ENCODE measurements at places on chromosomes 7 and 10. TPM values are rescaled to one million over a fixed set of nuclear protein-coding genes. Genes with fewer than 3 reads are reported as not detected.

GRCh38 chr10:21675157-21675796, 141.2 kb downstream of the MLLT10 start:
- peak; percentile 14 for DNase-seq
- H3K36me3 ChIP-seq = peaks cover 11% of the 10 kb centered on the region
- H3K27ac ChIP-seq = no peak overlapping the region
- H3K27me3 ChIP-seq = no peaks in the 10 kb centered on the region
- H3K4me3 ChIP-seq = no peak overlapping the region

GRCh38 chr7:112869111-112869774, 79.0 kb upstream of the TMEM168 start:
- H3K4me3 ChIP-seq = no peak overlapping the region
- peak; percentile 32 for DNase-seq
- no peaks in the 10 kb centered on the region for H3K4me1 ChIP-seq

GRCh38 chr7:40133561-40134427, 628 bp downstream of the MPLKIP start:
- H3K36me3 ChIP-seq = no peaks in the 10 kb centered on the region
- no peak for DNase-seq
- H3K27me3 ChIP-seq = no peaks in the 10 kb centered on the region
- H3K4me1 ChIP-seq = peaks cover 19% of the 10 kb centered on the region

DNA sequence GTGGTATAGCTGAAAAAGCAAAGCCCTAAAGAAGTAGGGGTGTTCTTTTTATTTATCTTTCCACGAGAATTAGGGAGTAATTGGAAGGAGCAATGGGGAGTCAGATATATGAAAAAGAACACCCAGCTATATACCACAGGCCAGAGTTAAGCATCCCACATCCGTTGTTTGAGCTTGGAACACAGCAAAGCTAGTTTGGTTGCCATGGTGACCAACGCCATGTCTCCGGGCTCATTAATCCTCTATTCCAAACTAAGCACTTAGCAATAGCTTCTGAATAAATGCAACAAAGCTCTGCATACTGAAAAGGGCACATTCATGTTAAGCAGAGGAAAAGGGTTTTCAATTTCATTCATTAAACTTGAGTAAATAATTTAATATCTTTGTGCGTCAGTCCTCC, 23.5 kb downstream of the ASB4 start:
- H3K4me3 ChIP-seq = no peak overlapping the region
- no peaks in the 10 kb centered on the region for H3K27me3 ChIP-seq
- H3K4me1 ChIP-seq = no peaks in the 10 kb centered on the region
- H3K36me3 ChIP-seq = no peaks in the 10 kb centered on the region

DNA sequence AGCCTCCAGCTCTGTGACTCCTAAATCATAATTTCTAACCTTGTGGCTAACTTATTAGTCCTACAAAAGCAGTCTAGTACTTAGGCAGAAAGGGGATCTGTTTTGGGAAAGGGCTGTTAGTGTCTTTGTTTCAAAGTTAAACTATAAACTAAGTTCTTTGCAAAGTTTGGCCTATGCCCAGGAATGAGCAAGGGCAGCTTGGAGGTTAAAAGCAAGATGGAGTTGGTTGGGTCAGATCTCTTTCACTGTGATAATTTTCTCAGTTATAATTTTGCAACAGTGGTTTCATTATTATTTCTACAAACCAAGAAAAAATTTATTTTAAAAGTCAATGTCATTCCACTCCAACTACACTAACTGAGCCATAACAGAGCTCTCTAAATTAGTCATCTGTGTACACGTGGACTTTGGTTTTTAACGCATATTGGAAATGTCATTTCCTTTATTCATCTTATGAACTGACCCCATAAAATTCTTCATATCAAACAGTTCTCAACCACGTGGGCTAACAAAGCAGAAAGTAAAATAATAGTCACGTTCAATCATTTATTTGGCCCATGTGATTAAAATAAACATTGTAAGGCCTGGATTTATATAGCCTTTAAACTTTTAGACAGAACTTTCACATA, 143.2 kb upstream of the C7orf33 start:
- H3K27me3 ChIP-seq = no peaks in the 10 kb centered on the region
- no peak overlapping the region for H3K27ac ChIP-seq
- H3K4me1 ChIP-seq = no peaks in the 10 kb centered on the region
- no peak overlapping the region for H3K4me3 ChIP-seq

GRCh38 chr7:39228946-39229345, 251.2 kb downstream of the POU6F2 start:
- H3K4me1 ChIP-seq = no peaks in the 10 kb centered on the region
- H3K36me3 ChIP-seq = no peaks in the 10 kb centered on the region
- H3K4me3 ChIP-seq = no peak overlapping the region
- H3K27ac ChIP-seq = no peak overlapping the region
- no peak for DNase-seq
- no peaks in the 10 kb centered on the region for H3K27me3 ChIP-seq

DNA sequence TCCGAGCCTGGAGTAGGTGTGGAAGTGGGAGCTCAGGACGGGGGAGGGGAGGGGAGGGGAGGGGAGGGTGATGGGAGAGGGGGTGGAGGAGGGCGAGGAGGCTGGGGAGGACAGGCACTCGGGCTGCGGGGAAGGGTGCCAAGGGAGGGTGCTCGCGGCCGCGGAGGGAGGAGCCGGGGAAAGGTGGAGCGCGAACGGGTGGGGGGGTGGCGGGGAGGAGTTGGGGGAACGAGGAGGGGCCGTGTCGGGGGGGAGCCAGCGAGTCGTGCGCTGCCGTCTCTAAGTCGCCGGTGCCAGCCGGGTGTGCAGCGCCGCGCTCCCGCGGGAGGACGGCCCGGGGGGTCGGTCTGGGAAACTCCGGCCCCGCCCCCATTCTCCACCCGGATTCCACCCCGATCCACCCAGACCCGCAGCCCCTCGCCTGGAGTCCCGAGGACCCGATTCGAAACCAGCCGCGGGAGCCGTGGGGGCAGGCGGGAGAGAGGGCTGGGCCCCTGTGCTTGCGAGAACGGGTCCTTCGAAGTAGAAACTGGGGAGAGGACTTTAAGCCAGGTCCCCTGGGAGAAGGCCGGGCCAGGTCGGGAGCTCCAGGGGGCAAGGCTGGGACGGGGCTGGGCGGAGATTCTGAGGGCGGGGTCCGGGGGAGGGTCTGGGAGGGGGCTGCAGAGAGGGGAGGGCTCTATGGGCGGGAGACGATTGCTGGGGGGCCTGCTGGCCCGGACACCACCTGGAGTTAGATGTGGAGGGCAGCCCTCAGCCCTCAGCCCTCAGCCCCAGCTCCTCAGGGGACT, at the start of gene ZNF467:
ZNF467 (minus strand) TSS at position 143 of the 791 bp plus-strand sequence. CDS start 2,556 bp downstream, outside the sequence.
- no peaks in the 10 kb centered on the region for H3K36me3 ChIP-seq
- peak within 1 kb of the TSS; percentile 64 for H3K4me3 ChIP-seq
- no peak within 1 kb of the TSS for H3K27ac ChIP-seq
- H3K4me1 ChIP-seq = peaks cover 2% of the 10 kb centered on the region

DNA sequence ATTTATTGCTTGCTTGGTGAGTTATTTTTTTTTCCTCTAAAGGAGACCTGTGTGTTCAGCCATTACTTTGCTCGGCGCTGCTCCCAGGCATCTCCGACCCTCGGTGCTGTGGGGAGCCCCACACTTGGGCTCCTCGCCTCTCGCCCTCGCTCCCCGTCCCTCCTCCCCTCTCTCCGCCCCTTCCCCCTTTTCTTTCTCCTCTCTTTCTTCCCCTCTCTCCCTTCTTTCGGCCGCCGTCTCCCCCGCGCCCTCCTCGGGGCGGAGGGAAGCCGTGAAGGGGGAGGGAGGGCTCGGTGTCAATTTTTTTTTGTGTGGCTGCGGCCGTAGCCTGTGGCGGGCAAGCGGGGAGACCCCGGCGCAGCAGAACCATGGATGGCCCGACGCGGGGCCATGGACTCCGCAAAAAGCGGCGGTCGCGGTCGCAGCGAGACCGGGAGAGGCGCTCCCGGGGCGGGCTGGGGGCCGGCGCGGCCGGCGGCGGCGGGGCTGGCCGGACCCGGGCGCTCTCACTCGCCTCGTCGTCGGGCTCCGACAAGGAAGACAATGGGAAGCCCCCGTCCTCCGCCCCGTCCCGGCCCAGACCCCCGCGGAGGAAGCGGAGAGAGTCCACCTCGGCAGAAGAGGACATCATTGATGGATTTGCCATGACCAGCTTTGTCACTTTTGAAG, 1.1 kb downstream of the AUTS2 start:
- no peak for DNase-seq
- H3K36me3 ChIP-seq = no peaks in the 10 kb centered on the region
- H3K4me1 ChIP-seq = peaks cover 25% of the 10 kb centered on the region
- no peak overlapping the region for H3K27ac ChIP-seq
- peak overlapping the region; percentile 95 for H3K4me3 ChIP-seq

GRCh38 chr10:69716711-69717560, 84.8 kb upstream of the COL13A1 start:
- H3K36me3 ChIP-seq = no peaks in the 10 kb centered on the region
- DNase-seq = peak; percentile 46
- H3K4me3 ChIP-seq = no peak overlapping the region
- no peaks in the 10 kb centered on the region for H3K27me3 ChIP-seq
- no peak overlapping the region for H3K27ac ChIP-seq
- H3K4me1 ChIP-seq = no peaks in the 10 kb centered on the region

GRCh38 chr7:27745064-27745583, 5.2 kb downstream of the TAX1BP1 start:
- H3K27me3 ChIP-seq = no peaks in the 10 kb centered on the region
- H3K4me1 ChIP-seq = peaks cover 10% of the 10 kb centered on the region
- H3K4me3 ChIP-seq = no peak overlapping the region
- peaks cover 13% of the 10 kb centered on the region for H3K36me3 ChIP-seq
- no peak for DNase-seq

DNA sequence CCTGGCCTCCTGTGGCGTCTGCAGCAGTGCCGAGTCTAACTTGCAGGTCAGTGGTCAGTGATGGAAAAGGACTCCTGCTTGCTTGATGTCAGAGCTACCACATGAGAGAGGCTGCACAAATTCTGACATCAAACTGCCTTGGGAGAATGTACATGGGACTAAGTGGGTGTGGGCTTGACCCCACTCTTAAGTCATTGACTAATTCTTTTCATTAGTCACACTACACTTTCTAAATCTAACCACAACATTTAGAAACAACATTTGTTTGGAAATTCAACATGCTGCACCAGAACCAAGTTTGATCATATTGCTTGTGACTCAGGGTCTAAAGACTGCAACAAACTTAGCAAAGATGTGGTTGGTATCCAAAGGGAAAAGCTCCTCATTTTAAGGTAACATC, 24.4 kb upstream of the CDC14C start:
- no peaks in the 10 kb centered on the region for H3K36me3 ChIP-seq
- H3K27me3 ChIP-seq = no peaks in the 10 kb centered on the region
- no peaks in the 10 kb centered on the region for H3K4me1 ChIP-seq
- H3K4me3 ChIP-seq = no peak overlapping the region
- no peak overlapping the region for H3K27ac ChIP-seq

DNA sequence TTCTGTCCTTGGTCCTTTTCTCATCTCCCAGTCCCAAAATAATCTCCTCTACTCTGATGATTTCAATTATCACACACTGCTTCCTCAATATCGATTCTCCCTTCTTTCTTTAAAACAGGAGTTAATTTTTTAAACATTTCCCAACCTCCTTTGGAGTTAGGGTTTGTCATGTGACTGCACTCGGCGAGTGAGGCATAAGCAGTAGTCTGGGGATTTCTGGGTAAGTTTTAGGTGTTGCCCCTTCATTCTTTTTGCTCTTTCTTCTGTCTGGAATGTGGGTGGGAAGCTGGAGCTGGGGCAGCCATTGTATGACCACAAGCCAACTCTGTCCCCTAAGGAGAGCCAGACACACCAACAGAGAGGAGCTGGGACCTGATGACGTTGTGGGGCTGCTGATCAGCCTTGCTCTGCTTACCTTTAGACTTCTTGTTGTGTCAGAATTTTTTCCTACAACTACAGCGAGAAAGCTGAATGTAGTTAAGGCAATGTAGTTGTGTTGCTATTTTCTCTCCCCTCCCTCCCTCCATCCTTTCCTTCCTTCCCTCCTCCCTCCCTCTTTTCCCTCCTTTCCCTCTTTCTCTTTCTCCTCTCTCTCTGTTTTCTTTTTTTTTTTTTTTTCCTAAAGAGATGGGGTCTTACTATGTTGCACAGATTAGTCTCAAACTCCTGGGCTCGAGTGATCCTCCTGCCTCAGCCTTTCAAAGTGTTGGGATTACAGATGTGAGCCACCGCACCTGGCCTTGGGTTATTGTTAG, 6.5 kb upstream of the TSPAN14 start:
- no peaks in the 10 kb centered on the region for H3K36me3 ChIP-seq
- no peaks in the 10 kb centered on the region for H3K27me3 ChIP-seq
- no peak overlapping the region for H3K27ac ChIP-seq
- no peak for DNase-seq

DNA sequence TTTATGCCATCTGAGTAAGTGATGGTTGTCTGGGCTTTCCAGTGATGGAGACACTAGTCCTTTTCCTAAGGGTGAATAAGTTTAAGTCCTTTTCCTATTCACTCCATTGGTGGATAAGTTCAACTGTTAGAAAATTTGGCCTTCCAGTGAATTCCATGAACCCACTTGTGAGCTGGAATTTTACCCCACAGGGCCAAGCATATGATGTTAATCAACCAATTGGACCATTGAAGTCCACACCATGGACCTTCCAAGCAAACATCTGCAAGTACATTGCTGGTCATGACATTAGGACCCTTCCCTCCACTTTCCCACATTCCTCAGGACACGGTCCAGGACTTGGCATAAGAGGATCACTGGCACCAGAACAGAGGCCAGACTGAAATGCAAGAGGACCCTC, 381.4 kb downstream of the RPS24 start:
- DNase-seq = no peak
- H3K36me3 ChIP-seq = no peaks in the 10 kb centered on the region
- peaks cover 5% of the 10 kb centered on the region for H3K27me3 ChIP-seq
- H3K4me3 ChIP-seq = no peak overlapping the region
- no peak overlapping the region for H3K27ac ChIP-seq

SDK1 gene
- 0.53 TPM for total RNA-seq

PTPN20 gene
- total RNA-seq = 1.5 TPM

TEX36 gene
- not detected for total RNA-seq

ZNF503 gene
- total RNA-seq = 0.16 TPM

PON2 gene
- total RNA-seq = 4.3 TPM

ITIH5 gene
- 0.13 TPM for total RNA-seq

EPHB6 gene
- total RNA-seq = 38.6 TPM

AGR2 gene
- total RNA-seq = 3.0 TPM

Data from T-cell (primary cell).